Stimulated activated CD8-positive, alpha-beta memory T cell treated with anti-CD3 and anti-CD28 coated beads, Interleukin-15, amount 100 ng/mL, for 24 hours (primary cell): ENCODE measurements at places on chromosomes 6 and 20.

- DNase-seq, result no peak
Measured at GRCh38 chr6:120282005-120282404, 932.4 kb upstream of the MAN1A1 start.

DNA sequence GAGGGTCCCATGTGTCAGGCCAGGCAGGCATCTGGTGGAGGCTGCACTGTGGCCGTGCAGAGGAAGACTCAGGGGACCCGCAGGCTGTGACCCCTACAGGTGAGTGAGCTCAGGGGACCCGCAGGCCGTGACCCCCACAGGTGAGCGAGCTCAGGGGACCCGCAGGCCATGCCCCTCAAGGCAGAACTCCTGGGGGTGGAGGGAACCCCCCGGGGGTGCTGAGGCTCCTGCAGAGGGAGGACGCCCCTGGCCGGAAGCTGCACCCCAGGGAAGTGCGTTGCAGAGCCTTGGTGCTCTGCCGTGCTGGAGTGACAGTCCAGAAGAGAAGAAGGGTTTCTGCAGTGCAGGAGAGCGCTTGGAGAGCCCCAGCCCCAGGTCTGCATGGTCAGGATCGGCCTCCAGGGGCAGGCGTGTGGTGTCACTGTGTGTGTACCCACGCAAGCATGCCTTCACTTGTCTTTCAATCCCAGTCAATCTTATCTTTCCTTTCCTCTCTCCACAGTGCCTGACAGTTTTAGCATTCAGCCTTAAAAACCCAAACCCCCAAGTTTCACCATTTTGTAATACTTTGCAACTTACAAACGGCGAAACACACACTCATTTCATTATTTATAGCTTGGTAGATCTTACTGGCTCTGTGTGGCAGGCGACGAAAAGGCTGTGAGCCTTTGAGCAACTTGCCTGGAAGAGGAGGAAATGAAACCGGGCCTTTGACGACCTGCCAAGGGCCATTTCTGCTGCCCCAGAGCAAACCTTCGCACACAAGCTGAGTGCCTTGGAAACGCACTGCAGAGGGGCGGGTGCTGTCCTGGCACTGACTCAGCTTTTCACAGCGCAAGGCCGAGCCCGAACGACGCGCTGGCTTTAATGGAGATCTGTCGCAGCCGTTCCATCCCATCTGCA is 101.4 kb upstream of the AGPAT4 start:
- DNase-seq, result no peak

GRCh38 chr6:138944412-138944811 is 43.6 kb downstream of the REPS1 start:
- no peak for DNase-seq

GRCh38 chr20:43669332-43669731 is 2.4 kb downstream of the MYBL2 start:
- DNase-seq, result no peak

DNA sequence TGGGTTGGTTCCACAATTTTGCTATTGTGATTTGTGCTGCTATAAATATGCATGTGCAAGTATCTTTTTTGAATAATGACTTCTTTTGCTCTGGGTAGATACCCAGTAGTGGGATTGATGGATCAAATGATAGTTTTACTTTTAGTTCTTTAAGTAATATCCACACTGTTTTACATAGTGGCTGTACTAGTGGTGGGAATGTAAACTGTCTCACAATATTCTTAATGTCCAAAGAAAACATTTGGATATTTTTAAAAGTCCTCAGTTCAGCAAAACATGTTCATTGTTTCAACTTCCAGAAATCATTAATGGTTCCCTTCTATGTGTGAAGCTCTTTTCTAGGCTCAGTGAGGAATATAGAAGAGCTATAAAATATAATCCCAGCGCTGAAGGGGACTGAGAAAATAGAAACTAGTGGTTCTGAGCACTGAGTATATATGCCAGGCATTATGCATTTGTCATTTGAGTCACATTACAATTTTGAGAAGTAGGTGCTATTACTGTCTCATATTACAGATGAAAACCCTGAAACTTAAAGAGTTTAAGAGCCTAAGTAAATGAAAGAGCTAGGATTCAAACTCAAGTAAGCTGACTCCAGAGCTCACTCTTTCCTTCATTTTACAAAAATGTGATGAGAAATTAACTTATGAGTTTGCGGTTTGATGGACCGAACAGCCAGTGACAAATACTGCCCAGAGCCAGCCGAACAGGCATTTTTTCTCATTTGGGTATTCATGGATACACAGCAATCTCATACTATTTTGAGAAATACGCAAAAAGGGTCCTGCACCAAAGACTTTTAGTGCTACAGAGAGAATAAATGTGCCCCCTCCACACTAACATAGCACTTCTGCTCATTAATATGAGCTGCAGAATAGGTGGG is 250.1 kb downstream of the TBX18 start:
- DNase-seq, result no peak

GRCh38 chr6:37667050-37667814 is 30.5 kb downstream of the MDGA1 start:
- no peak for DNase-seq

GRCh38 chr6:7414811-7415210 is 25.2 kb downstream of the RIOK1 start:
- no peak for DNase-seq

DNA sequence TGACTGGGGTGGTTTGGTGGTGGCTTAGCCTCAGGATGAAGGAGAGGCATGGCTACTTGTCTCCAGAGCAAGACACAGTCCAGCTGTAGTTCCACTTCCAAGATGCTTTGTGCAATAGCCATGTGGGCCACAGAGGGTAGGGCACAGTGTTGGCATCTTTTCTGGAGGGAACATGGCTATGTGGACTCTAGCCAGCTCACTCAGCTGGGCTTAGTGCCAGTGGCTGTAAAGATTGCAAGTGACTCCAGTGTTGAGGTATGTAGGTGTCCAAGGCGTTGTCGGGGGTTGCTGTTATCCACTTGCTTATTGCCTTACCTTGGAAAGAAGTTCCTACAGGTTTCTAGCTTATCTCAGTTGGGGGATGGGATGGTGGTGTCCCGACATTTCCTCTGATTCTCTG is 233.4 kb downstream of the CD109 start:
- DNase-seq, result no peak

GRCh38 chr20:16486532-16486931 is 86.7 kb downstream of the KIF16B start:
- no peak for DNase-seq

- no peak for DNase-seq
Measured at GRCh38 chr6:33914645-33915044, 110.8 kb upstream of the MLN start.

GRCh38 chr6:3390698-3391097 is 66.2 kb downstream of the SLC22A23 start:
- no peak for DNase-seq

- DNase-seq, result no peak
Measured at GRCh38 chr6:28424163-28424562, 19.1 kb downstream of the ZSCAN23 start.

DNA sequence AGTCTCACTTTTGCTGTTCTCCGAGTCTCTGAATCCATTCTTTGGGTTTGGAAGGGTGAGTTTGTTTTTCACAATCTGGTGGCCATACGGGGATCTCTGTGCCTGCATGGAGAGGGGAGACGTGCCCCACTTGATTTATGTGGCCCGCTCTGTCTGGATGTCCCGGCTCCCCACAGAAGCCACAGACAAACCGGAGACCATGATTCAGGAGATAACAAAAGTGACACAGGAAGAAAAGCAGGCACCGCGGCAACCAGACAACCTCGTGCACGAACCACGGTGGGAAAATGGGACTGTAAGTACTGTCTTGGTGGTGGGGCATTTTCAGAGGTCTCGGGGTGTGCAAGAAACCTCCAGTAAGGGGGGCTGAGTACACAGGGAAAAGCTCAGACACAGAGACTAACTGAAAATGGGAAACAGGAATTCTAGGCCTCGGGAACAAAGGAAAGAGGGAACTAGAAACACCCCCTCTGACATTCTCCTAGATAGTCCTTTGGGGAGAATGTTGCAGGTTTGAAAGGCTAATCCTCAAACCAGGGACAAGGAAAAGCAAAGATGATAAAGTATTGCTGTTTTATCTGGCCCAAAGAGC is 22.1 kb upstream of the ZNF318 start:
- no peak for DNase-seq

GRCh38 chr6:82385102-82385501 is 21.5 kb downstream of the TPBG start:
- no peak for DNase-seq

- no peak for DNase-seq
Measured at GRCh38 chr20:6006603-6006949, 47.3 kb downstream of the LRRN4 start.

GRCh38 chr20:33437141-33437911 is 6.2 kb downstream of the SNTA1 start:
- DNase-seq, result no peak

DNA sequence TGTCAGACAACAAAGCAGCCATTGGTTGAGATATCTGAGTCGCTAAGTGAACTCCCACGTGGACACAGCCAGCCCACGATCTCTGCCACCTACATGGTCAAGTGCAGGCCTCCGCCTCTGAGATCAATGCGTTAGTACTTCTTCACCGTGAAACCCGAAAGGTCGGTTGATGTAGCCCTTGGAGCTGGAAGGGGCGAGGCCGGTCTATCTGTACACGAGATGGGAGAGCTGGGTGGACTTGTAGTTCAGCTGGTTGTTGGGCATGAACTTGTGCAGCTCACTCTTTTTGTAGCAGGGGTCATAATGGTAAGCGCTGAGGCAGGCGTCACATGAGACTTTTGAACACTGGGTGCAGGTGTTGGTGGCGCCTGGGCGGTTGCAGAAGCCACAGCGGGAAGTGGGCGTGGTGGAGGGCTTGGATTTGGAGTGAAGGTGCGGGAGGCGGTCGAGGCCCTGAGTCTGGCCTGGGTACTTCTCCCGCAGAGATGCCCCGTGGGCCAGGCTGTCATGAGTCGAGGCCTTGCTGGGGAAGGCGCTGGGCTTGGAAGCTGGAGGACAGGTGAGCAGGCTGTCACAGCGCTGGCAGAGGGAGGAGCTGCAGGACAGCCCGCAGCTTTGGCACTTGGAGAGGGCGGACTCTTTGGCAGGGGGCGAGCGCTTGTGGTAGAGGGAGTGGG is 9.8 kb downstream of the SPATA2 start:
- no peak for DNase-seq

DNA sequence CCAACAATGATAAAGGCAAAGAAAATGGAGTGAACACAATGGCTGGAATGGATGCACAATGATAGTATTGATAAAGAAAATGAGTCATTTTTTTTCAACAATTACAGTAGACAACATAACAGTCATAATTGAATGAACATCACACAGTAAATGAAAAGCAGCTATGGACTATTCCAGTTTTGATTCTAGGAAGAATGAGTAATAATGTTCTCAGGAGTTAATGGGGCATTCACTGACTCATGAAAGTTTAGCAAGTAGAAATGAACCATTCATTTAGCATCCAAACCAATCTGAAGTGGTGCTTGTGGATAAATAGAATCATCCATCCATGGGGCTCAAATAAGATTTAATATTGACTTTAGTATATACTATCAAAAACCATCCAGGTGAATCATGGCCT is 1029.5 kb upstream of the GJE1 start:
- no peak for DNase-seq

DNA sequence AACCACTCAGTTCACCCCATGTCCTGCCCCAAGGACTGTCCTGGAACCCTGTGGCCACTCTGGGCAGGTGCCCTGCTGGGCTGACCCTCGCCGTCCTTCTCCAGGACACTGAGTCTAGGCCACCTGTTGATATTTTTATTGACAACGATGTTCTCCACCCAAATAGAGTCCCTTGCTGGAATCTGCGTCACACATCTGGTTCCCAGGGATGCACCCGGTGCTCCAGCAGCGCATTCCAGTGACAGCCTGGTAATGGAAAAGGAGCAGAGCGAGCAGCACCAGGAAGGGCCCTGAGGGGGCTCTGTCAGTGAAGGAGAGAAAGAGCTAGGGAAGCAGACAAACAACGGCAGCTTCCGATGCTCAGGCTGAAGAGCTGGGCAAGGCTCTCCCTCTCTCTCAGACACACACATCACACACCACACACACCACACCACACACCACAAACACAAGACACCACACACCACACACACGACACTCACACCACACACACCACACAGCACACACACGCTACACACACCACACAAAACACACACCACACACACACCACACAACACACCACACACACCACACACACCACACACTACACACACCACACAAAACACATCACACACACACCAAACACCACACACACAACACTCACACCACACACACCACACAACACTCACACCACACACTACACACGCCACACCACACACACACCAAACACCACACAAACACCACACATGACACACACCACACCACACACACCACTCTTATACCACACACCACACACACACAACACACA is 117.9 kb upstream of the THBS2 start:
- no peak for DNase-seq

DNA sequence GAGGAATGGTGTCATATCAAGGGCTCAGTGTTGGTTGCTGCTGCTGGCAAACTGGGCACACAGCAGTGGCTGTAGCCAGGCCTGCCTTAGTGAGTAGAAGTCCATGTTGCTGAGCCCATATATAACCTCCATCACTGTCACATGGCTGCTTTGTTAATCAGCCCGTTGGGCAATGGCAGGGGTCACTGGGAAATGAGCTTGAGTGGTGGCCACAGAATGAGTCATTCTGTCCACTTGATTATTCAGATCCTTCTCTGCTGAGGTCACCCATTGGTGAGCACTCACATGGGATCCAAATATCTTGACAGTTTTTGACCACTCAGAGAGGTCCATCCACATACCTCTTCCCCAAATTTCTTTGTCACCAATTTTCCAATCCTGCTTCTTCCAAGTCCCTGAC is 898.9 kb upstream of the EYS start:
- DNase-seq, result no peak

DNA sequence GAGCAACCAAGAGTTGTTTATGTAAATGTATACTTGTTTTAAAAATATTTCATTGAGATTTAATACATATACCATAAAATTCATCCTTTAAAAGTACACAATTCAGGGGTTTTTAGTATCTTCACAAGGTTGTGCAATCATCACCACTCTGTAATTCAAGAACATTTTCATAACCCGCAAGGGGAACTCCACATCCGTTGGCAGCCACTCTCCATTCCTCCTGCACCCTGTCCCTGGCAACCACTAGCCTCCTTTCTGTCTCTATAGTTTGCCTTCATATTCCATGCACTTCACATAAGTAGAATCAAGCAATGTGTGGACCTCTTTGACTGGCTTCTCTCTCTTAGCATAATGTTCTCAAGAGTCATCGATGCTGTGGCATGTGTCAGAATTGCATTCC is 104.2 kb upstream of the PDE10A start:
- DNase-seq, result no peak
